ENCODE measurements at places on chromosomes 2 and 18.

- DNase-seq, result no peak
Measured at GRCh38 chr2:67904966-67905365, 157.8 kb downstream of the C1D start.

- DNase-seq, result no peak
Measured at GRCh38 chr2:46001741-46002506, 295.3 kb upstream of the EPAS1 start.

DNA sequence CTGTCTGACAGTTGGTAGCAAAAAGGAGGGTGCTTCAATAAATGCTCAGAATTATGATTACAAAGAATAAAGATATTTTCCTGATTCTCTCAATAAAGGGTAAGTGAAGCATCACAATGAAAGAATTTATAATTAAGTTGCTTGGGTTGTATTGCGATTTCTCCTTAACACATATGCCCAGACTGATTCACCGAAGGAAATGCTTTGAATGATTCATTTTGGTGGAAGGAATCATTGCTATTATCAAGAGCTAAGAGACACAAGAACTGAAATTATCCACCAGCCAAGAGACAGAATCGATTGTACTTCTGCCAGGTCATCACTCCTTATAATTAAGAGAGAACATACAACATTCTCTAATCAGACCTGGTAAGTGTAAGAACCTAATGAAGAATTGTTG is 301.4 kb downstream of the NR4A2 start:
- DNase-seq, result no peak

DNA sequence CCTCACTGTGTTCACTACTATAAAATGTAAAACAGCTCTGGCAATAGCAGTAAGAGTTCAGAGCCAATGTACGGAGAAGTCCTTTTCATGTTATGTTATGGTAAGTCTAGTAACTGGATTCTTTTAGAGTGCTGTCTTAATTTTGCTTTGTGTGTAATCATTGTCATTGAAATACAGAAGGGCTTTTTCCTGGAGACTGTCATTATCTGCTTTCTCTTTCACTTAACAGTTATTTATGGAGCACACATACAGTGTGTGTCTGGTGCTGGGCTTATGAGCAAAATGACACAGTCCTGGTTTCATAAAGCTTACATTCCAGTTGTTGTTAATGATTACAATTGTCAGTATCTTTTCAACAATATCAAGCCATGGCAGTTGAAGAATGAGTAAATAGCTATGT is 95.5 kb downstream of the CCDC102B start:
- DNase-seq, result no peak

DNA sequence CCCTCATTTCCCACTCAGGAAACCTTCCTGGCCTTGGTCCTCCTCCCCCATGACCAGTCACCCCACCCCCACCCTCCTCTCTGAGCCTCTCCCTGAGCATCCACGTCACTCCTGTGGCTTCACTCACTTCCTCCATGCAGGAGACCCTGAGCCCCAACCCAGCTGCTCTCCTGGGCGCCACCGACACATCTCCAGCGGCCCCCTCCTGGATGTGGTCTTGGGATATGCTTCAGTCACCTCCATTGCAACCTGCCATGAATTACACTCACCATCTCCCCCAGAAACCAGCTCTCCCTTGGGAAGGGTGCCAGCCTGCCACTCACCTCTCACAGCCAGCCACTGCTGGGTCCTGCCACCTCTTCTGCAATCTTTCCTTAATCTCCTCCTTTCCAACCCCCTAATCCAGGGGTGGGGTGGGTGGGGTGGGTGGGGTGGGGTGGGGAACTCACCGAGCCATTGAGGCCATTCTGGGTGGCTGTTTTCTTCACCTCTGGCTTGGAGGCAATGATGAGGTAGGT is 44.8 kb downstream of the CENPO start:
- no peak for DNase-seq

- no peak for DNase-seq
Measured at GRCh38 chr2:226435146-226435545, 364.5 kb downstream of the IRS1 start.

DNA sequence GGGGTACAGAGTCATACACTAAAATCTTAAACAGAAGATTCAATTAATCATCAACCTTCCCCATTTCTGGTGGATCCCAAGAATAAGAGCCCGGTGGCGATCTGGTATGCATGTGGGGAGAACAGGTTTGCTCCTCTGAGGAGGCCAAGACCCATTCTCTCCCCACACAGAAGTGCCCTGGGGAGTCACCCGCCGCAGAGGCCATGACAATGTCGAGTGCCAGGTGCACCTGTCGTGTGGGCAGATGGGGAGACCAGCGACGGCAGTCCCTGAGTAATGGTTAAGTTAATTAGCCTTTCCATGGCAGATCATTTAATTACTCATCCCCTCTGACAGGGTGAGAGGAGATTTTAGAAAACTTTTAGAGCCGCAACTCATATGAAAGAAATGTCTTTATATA is 345.0 kb downstream of the NCKAP5 start:
- no peak for DNase-seq

GRCh38 chr18:33606621-33607020 is 28.6 kb downstream of the ASXL3 start:
- DNase-seq, result no peak

DNA sequence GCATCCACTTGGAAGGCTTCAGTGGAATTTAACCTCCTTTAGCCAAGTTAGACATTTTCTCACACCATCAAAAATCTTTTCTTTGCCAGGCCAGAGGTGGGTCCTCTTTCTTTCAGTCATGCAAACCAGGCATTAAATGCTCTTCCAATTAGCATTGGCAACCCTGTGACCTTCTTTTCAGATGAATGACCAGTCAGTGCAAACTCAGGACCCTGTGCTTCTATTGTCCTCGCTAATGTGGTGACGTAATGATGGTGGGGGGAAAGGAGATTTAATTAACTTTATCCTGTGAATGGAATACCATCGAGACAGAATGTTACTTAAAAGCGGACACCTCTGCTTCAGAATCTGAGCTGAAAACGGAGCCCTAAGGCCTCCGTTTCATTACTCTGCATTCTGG is 23.2 kb upstream of the STPG4 start:
- no peak for DNase-seq

GRCh38 chr2:157940024-157940423 is 63.9 kb upstream of the ACVR1 start:
- no peak for DNase-seq

DNA sequence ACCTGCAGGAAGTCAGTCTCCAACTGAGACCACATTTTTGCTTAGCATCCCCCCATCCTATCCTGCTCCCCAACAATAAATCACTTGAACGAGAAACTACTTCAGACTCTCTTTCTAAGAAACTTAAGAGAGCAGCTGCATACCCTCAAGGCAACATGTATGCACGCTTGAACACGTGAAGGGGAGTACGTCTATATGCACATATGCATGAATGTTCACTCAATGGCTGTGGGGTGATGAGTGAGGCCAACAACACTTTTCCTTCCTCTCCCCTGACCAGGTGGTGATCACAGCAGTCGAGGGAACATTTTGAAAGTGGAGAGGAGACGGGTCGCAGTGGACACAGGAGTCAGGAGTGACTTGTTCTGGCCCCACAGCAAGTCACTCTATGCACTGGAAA is 79.8 kb upstream of the LPIN2 start:
- no peak for DNase-seq

- no peak for DNase-seq
Measured at GRCh38 chr2:147904051-147904450, 59.2 kb downstream of the ACVR2A start.

DNA sequence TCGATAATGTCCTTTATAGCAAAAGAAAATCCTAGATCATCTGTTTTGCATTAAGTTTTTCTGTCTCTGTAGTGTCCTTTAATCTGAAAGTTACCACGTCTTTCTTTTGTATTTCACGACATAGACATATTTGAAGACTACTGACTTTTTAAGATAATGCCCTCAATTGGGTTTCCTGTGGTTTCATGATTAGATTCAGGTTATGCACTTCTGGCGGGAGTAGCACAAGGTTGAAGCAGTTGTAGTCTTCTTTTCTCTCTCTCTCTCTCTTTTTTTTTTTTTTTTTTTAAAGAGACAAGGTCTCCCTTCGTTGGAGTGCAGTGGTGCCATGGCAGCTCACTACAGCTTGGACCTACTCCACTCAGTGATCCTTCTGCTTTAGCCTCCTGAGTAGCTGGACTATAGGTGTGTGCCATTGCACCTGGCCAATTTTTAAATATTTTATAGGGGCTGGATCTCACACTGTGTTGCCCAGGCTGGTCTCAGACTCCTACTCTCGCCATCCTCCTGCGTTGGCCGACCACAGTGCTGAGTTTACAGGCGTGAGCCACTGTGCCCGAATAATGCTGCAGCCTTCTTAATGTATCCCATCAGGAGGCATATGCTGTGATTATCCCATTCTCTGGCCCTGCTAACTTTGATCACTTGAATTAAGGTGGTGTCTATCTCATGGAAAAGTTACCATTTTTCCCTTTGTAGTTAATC is 3.9 kb downstream of the INPP4A start:
- DNase-seq, result no peak

DNA sequence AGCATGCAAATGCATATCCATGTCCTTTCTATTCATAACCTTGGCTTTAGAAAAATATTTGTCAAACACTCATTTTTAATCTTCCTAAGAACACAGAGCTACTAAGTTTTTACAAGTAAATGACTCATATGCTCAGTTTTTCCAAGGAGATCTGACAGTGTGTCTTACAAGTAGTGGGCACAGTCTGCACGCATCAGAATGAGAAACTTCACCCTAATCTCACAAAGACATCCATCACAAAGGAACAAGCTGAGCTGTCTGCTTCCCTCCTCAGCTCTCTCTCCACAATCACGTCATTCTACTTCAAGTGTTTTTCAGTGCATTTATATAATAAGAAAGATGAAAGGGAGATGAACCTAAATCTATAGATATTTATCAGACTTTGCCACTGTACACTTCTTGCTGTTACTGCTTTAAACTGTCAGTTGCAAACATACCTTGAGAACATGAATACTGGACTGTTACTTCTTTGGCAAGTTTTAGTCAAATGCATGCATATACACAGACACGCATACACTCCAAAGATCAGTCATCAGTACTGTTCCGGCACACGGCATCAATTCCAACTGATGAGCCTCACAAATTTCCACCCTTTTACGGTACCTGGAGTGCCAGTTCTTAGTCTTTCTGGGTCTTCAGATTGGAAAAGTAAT is 75.7 kb downstream of the RBMS1 start:
- DNase-seq, result no peak

Measured in inflammatory macrophage treated with lipopolysaccharide for 1 hour (primary cell).